BJ (cell line): ENCODE measurements at places on chromosomes 1 and 21. TPM values are rescaled to one million over a fixed set of nuclear protein-coding genes. Genes with fewer than 3 reads are reported as not detected.

CRYAA gene
- polyA plus RNA-seq: not detected in 2 replicates

- DNase-seq: no peak
Observed at GRCh38 chr21:32569261-32570230, 15.8 kb downstream of the TCP10L start.

- DNase-seq: no peak
Observed at GRCh38 chr1:61095470-61095812, 13.1 kb downstream of the NFIA start.

DNA sequence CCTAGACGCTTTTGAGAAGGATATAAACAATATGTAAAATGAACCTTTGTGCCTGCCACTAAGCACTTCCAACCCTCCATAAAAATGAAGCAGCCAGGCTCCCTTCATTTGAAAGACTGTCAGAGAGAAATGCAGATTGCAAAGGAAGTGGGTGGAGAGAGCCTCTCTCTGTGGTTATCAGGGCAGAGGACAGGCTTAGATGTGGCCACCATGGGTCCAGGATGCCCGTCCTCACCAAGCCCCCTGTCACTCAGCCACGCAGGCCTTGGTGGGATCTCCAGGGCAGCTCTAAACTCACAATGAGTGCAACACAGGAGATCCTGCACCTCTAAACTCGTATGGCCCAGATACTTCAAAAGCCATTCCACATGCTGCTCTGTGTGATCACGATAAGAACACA, 37.9 kb downstream of the TMPRSS2 start:
- DNase-seq: no peak

- no peak for DNase-seq
Observed at GRCh38 chr21:16640297-16641027, 872.4 kb upstream of the CXADR start.

DNA sequence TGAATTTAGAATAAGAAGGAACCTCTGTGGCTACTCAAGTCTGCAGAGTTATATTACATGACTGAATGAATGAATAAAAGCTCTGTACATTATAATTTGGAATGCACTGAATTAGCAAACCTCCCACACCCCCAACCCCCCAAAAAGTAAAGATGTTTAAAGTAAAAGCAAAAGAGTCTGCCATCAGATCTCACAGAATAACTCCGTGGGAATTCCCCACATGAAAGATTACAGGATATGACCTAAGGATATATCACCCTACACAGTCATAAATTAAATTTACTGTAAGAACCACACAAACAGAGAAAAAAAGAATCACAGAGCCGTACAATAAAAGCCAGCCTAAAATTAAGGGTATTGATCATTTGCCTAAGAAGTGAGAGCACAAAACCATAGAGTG, 587.3 kb downstream of the PTPRC start:
- DNase-seq: no peak

ADGRL4 gene
- polyA plus RNA-seq: 0.81 and 2.2 TPM in 2 replicates

GRCh38 chr1:220217383-220217988, 54.8 kb downstream of the RAB3GAP2 start:
- no peak for DNase-seq

FMN2 gene
- 14.6 and 29.1 TPM in 2 replicates for polyA plus RNA-seq

GPBP1L1 gene
- 42.8 and 62.1 TPM in 2 replicates for polyA plus RNA-seq

NIBAN1 gene
- polyA plus RNA-seq: 28.2 and 39.4 TPM in 2 replicates

DNA sequence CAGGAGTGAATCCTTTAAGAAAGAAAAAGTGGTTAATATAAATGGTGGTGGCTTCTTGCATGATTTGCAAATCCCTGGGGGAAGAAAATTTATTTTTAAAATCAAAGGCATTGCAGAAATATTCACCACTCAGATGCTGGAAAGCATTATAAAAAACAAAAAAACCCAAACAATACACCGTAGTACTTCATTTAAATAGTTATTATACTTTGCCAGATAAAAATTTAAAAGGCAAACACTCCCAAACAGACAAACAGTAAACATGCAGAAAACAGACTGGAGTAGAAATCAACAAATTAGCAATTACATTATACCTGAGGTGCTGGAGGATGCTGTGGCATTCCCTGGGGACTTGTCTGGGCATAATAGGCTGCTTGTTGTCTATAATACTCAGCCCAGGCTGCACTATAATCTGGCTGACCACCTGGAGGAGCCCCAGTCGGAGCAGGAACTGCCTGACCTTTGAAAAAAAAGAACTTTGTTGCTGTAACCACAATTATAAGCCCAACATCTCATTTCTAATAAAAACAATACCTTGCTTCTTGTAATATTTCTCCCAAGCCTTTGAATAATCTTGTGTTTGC, 29.9 kb downstream of the FUBP1 start:
- no peak for DNase-seq

GRCh38 chr1:99481391-99481996, 164.4 kb upstream of the PALMD start:
- no peak for DNase-seq

HCN3 gene
- 1.8 and 4.0 TPM in 2 replicates for polyA plus RNA-seq

HSF2BP gene
- 1.2 TPM in 2 replicates for polyA plus RNA-seq
